ENCODE measurements at places on chromosomes 1 and 21.

- DNase-seq = no peak
Measured at GRCh38 chr21:44875316-44875700, 1.8 kb upstream of the PTTG1IP start.

DNA sequence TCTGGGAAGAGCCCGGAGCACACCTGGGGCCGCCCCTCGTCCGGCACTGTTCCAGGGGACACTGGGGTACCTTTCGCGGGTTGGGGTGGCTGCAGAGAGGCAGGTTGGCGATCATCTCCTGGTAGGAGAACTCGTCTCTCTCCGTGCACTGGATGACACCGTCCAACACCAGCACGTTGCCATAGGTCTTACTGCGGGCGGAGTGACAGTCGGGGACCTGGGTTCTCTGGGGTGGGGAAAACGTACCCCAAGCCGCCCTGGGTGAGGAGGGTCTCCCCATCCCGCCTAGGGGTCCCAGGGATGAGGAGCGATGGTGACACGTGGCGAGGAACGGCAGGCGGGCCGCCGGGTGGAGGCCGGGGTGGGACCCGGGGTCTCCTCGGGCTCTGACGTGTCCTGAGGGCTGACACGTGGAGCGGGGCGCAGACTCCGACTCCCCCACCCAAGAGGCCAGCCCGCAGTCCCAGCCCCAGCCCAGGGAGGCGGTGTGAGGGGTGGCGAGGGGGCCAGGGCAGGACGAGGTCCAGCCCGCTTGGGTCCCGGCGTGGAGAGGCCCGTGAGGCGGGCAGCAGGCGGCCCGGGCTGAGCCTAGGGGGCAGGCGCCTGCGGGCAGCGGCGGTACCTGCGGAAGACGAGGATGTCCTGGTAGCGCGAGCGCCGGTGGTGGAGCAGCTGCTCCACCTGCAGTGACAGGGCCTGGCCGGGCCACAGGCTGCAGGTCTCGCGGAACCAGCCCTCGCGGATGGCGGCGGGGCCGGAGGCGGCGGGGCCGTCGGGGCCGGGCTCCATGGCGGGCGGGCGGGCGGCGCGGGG, 457 bp downstream of the SRM start:
- DNase-seq = no peak

- DNase-seq = no peak
Measured at GRCh38 chr1:219189021-219189824, 15.5 kb downstream of the LYPLAL1 start.

- no peak for DNase-seq
Measured at GRCh38 chr1:205916541-205916940, 26.7 kb downstream of the SLC26A9 start.

GRCh38 chr1:51523931-51524330, 4.9 kb upstream of the EPS15 start:
- DNase-seq = no peak

DNA sequence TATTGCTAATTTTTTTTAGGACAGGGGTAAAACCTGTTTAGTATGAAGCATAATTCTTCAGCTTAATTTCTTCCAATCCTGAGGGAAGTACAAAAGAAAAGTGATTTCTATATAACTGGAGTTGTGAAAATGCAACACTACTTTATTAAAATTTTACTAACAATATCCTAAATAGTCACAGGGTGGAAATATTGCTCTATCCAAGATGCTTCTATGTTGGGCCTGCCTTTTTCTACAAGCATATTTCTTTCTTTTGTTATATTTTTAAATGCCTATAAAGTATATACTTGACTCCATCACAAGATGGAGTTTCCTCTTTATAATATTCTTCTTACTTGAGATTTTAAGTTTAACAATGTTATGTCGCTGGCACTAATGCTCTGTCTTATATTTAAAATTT, 37.9 kb downstream of the DTL start:
- DNase-seq = no peak

DNA sequence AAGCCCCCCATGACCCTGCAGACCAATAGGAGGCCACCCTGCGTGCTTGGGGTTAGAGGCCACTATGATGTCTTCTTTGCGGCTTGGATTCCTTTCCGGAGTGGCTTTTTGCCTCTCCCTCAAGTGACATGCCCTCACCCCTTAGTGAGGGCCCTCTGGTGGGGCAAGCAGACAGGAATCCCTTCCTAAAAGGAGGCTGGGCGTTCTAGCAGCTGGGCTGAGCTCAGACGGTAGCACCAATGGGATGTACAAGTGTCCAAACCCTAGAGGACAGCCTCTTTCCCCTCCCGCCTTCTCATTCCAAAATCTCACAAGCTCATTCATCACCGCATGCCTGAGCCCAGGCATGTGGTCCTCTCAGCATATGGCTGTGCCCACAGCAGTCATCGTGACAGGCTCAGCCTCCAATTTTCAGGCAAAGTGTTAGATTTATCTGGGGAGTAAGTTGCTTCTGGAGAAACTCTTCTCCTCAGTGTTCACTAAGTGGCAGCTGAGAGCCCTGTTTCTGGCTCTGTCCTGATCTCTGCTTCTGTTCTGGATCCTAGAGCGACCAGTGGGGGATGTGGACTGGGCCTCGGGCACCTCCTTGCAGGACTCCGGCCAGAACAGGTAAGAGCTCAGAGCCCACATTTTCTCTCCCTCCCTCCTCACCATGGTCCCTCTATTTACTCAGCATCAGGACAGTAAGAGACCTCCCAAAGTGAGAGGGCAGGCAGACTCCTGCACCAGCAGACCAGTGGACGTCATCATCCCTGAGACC, 4.8 kb downstream of the KIAA1614 start:
- DNase-seq = no peak

GRCh38 chr1:33815061-33815460, 48.8 kb upstream of the HMGB4 start:
- no peak for DNase-seq

- DNase-seq = no peak
Measured at GRCh38 chr1:87678266-87678665, 349.6 kb downstream of the LMO4 start.

DNA sequence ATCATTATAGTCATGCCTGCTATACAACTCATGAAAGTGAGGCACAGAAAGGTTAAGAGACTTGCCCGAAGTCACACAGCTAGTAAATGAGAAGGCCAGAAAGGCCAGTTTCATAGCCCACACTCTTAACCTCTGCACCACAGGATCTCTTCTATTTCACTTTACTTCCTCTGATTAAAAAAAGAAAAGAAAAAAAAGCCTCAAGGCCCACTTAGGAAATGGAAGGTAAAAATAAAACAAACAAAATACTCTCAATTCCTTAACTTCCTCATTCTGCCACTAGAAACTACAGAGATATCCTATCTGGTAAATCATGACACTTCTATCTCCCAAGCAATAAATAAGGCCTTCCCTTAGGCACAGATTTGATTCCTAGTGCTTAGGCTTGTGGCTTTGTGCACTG, 7.6 kb upstream of the ENAH start:
- no peak for DNase-seq

DNA sequence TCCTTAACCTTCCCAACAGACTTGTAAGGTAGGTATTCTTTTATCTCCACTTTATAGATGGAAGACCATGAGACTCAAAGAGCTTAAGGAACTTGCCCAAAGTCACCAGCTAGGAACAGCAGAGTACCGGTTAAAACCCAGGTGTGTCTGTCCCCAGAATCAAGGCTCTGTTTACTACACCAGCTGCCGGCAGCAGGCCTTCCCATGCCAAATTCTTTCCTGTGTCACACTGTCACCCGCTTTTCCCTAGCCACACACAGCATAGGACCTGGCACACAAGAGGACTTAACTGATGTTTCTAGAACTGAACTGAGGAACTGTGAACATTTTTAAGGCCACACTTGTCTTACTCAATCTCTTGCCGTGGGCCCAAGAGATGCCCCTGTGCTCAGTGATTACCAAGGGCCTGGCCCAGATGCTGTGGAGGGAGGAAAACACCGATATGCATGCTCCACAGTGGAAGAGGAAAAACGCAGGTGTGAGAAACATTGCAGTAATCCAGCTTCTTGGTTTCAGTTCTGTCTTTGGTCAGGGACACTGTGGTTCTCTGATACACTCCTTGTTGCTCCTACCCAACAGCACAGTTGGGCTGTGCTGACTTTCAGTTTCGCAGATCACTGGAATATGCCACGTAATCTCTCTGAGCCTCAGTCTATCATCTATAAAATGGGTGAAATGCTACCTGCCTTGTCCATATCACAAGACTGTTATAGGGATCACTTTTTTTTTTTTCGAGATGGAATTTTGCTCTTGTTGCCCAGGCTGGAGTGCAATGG, 13.9 kb upstream of the LY9 start:
- DNase-seq = no peak

DNA sequence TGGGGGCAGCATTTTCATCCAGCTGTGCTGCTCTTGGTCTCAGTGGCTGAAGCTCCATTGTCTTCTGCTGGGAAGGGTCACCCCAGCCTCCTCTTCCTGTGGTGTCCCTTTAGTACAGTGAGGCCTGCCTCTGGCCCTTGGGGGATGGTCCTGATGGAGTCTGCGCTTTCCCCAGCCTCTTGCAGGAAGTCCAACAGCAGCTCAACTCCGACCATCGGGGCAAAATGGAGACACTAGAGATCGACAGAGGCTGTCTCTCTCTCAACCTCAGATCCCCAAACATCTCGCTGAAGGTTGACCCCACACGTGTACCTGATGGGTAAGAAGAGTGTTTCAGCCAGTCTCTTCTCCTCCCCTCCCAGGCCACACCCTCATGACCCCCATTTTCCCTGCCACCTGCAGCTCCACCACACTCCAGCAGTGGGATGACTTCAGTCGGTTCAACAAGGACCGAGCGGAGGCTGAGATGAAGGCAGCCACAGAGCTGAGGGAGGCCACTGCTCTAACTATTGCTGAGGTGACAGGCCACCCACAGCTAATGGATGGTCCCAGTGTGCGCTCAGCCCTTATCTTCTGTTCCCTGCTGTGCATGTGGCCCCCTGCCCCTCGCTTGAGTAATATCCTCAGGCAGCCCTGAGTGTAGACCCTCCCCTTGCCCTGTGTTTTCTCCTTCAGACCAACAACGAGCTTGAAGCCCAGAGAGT, 2.0 kb upstream of the ADPRS start:
- no peak for DNase-seq

DNA sequence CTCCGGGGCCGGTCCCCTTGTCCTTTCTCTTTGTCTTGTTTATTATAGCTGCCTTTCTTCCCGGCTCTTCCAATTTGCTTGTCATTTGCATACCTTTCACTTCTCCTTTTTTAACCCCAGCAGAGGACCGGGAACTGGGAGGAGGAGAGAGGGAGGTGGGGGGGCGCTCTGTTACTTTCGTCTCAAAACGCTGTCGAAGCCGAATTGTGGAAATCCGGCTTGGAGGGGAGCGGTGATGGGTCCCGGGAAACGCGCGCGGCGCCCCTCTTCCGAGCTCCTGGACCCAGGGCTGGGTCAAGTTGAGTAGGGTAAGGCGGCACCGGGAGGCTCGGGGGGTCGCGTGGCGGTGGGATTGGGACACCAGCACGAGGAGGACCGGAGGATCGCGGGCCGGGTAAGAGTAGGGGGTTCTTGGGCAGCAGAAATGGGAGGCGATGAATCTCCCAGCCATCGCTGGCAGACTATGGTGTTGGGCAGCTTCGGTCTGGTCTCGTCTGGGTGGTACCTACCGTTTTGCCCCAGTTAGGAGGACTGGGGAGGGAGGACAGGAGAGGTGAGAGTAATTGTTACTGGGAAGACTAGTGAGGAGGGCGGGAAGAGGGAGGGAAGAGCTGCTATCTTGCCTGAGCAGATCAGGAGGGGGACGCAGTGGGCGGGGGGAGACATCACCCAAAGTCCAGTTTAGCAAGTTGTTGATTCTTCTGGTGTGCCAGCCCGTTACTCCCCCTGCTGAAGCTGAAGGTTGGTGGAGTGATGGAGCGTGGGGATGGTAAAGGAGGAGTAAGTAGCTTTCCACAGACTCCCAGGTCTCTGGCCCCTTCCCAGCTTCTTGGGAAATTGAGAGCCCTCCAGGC, 1.5 kb downstream of the PROX1 start:
- no peak for DNase-seq

All from activated CD4-positive, alpha-beta T cell treated with anti-CD3 and anti-CD28 coated beads, Interleukin-2, amount 50 U/mL, for 24 hours (primary cell).